ENCODE measurements at places on chromosomes 2 and 18.
A peak's percentile ranks its signal among the peaks of the same experiment; 100 is the strongest.

GRCh38 chr2:161486111-161486510, 70.0 kb downstream of the TBR1 start:
- H3K27ac ChIP-seq, result no peak overlapping the region
- H3K36me3 ChIP-seq, result no peaks in the 10 kb centered on the region
- no peak for DNase-seq
- H3K4me3 ChIP-seq, result no peak overlapping the region
- no peaks in the 10 kb centered on the region for H3K27me3 ChIP-seq
- no peaks in the 10 kb centered on the region for H3K4me1 ChIP-seq

GRCh38 chr2:204012072-204012653, 75.6 kb downstream of the ICOS start:
- no peak overlapping the region for H3K4me3 ChIP-seq
- H3K4me1 ChIP-seq, result peaks cover 48% of the 10 kb centered on the region
- no peak overlapping the region for H3K27ac ChIP-seq
- peaks cover 13% of the 10 kb centered on the region for H3K36me3 ChIP-seq

- no peak for DNase-seq
- no peak overlapping the region for H3K27ac ChIP-seq
- peaks cover 30% of the 10 kb centered on the region for H3K4me1 ChIP-seq
- peaks cover 21% of the 10 kb centered on the region for H3K36me3 ChIP-seq
Measured at GRCh38 chr2:195500879-195501278, 156.1 kb upstream of the SLC39A10 start.

DNA sequence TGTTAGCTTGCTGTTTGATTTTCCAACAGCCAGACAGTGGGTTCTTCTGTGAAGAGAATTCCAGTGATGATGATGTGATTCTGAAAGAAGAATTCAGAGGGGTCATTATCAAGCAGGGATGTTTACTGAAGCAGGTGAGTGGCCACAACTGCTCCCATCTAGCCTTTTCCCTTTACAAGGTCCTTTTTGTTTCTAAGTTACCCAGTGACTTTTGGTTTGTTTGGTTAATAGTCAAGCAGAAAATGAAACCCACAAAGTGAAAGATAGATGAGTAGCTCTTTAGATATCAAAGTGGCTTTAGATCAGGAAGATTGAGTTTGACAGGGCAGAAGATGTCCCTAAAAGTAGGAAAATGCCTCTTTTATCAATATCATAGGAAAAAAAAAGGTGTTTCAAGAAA, 23.3 kb downstream of the PLEK start:
- peaks cover 38% of the 10 kb centered on the region for H3K4me1 ChIP-seq
- DNase-seq, result no peak
- H3K4me3 ChIP-seq, result no peak overlapping the region
- H3K27ac ChIP-seq, result peak overlapping the region; percentile 79

- H3K4me3 ChIP-seq, result no peak overlapping the region
- H3K36me3 ChIP-seq, result peaks cover 37% of the 10 kb centered on the region
- H3K4me1 ChIP-seq, result peaks cover 11% of the 10 kb centered on the region
- H3K27ac ChIP-seq, result no peak overlapping the region
- no peak for DNase-seq
- no peaks in the 10 kb centered on the region for H3K27me3 ChIP-seq
Measured at GRCh38 chr2:218478544-218478943, 59.6 kb downstream of the VIL1 start.

- H3K27me3 ChIP-seq, result peaks cover 14% of the 10 kb centered on the region
- H3K36me3 ChIP-seq, result no peaks in the 10 kb centered on the region
- H3K4me3 ChIP-seq, result peak overlapping the region; percentile 61
- H3K4me1 ChIP-seq, result peaks cover 3% of the 10 kb centered on the region
- peak overlapping the region; percentile 50 for H3K27ac ChIP-seq
Measured at GRCh38 chr18:61554117-61554776, 221.0 kb downstream of the CDH20 start.

GRCh38 chr2:96532641-96533291, 3.8 kb upstream of the ARID5A start:
- H3K27me3 ChIP-seq, result peaks cover 37% of the 10 kb centered on the region
- no peak for DNase-seq
- H3K36me3 ChIP-seq, result peaks cover 4% of the 10 kb centered on the region
- peak overlapping the region; percentile 31 for H3K27ac ChIP-seq
- no peak overlapping the region for H3K4me3 ChIP-seq
- H3K4me1 ChIP-seq, result peaks cover 68% of the 10 kb centered on the region

DNA sequence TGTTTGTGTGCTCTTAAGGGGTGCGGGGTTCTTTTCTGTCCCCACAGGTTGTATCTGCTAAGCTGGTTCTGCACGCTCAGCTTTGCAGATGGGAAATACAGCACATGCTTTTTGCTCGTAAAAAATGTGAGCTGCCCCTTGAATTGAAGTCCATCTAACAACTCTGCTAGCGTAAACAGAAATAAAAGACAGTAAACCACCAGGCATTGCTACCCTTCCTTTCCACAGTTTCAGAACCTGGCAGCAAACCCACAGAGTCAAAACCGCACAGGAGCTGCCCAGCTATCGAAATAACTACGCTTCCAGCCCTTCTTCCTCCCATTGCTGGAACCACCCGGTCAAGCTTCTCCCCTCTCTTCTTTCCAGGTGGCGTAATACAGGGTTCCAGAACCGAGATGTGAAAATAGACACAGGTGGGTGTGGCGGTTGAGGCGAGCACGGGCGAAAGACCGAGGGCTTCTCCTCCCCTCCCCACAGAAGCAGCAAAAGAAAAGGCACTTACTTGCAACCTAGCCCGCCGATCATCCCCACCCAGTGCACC, 479 bp downstream of the SCN9A start:
- no peak overlapping the region for H3K27ac ChIP-seq
- H3K27me3 ChIP-seq, result peaks cover 21% of the 10 kb centered on the region
- no peaks in the 10 kb centered on the region for H3K36me3 ChIP-seq
- no peak for DNase-seq
- H3K4me3 ChIP-seq, result peak overlapping the region; percentile 72

DNA sequence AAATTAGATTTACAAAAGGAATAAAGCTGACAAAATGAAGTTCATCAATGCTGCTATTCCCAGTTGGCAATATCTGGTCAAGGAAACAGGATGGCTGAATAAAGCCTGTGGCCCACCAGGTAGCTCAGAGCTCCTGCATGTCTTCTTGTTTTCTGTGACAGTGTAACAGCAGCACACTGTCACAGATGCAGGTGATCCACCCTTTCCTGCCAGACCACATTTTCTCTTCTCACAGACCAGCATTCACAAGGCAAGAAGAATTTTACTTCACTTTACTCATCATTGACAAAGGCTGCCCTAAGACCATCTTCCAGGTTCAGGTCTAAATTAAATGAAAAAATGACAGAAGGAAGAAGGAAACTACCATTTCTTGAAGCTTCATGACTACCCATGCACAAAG, 166.2 kb upstream of the MEIS1 start:
- no peak overlapping the region for H3K27ac ChIP-seq
- no peaks in the 10 kb centered on the region for H3K4me1 ChIP-seq
- H3K4me3 ChIP-seq, result no peak overlapping the region
- no peaks in the 10 kb centered on the region for H3K27me3 ChIP-seq
- no peak for DNase-seq

- peak overlapping the region; percentile 8 for H3K27ac ChIP-seq
- H3K4me1 ChIP-seq, result peaks cover 12% of the 10 kb centered on the region
- peaks cover 1% of the 10 kb centered on the region for H3K36me3 ChIP-seq
Measured at GRCh38 chr18:77248873-77249568, 627 bp upstream of the GALR1 start.

DNA sequence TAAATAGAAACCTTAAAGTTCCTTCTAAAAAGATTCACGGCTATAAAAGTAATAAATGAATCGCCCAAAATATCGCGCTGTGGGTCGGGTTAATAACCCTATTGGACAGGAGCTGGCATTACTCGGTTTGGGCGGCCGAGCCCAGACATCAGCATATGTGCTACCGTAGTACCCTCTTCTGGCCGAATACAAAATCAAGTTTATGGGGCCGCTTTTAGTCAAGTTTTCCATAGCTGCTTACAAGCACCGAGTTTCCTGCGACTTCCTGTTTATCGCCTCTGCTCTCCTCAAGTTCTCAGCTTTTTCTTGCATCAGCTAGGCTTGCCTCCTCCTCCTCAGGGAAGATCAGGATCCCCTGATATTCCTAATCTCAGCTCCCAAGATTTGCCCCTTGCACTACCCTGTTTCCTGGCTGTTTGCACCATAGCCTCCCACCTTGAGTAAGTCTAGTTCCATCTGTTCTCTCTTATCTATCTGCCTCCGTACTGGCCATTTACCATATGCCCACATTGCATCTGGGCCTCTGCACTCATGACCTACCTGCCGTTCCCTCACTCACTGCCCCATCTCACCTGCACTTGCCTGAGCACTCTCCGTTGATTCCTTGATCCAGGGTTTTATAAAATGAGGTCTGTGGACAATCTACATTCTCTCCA, 56.1 kb downstream of the SLC35F5 start:
- no peak overlapping the region for H3K27ac ChIP-seq

GRCh38 chr2:121211251-121211650, 73.8 kb downstream of the TFCP2L1 start:
- no peaks in the 10 kb centered on the region for H3K4me1 ChIP-seq
- DNase-seq, result no peak
- H3K27me3 ChIP-seq, result no peaks in the 10 kb centered on the region
- no peak overlapping the region for H3K27ac ChIP-seq

DNA sequence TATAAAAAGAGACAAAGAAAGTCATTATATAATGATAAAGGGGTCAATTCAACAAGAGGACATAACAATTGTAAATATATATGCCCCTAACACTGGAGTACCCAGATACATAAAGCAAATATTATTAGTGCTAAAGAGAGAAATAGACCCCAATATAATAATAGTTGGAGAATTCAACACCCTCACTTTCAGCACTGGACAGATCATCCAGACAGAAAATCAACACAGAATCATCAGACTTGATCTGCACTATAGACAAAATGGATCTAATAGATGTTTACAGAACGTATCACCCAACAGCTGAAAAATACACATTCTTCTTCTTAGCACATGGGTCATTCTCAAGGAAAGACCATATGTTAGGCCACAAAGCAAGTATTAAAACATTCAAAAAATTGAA, 31.7 kb downstream of the CLHC1 start:
- H3K4me3 ChIP-seq, result no peak overlapping the region
- H3K27ac ChIP-seq, result no peak overlapping the region
- DNase-seq, result no peak
- H3K27me3 ChIP-seq, result no peaks in the 10 kb centered on the region
- no peaks in the 10 kb centered on the region for H3K4me1 ChIP-seq

DNA sequence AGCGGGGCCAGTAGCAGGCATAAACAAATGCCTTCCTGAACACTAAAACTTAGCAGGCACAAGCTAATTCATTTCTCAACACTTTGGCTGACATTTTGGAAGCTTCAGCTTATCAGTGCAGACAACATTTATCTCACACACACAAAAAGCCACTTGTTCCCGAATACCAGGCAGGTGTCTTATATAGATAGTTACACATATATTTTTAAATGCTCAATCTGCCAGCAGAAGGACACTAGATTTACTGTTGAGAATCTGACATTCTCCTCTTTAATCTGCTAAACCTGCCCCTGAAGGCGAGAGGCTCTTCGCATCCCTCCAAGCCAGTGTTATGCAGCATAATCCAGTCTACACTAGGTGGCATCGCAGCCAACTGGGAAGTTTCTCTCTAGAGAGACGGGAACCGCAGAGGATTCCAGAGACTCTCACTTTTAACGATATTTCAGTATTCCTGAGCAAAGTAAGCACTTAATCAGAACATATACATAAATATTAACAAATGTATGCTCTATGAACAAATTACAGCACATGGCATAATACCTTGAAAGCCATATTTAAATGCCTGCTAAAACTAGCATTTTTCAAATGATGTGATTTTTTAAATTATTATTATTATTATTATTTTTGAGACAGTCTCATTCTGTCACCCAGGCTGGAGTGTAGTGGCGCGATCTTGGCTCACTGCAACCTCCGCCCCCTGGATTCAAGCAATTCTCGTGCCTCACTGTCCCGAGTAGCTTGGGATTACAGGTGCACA, 90.2 kb upstream of the SCG2 start:
- H3K36me3 ChIP-seq, result no peaks in the 10 kb centered on the region
- H3K4me1 ChIP-seq, result no peaks in the 10 kb centered on the region
- H3K27ac ChIP-seq, result no peak overlapping the region

GRCh38 chr2:46171996-46172546, 125.1 kb upstream of the EPAS1 start:
- no peaks in the 10 kb centered on the region for H3K27me3 ChIP-seq
- peaks cover 2% of the 10 kb centered on the region for H3K4me1 ChIP-seq
- DNase-seq, result no peak

DNA sequence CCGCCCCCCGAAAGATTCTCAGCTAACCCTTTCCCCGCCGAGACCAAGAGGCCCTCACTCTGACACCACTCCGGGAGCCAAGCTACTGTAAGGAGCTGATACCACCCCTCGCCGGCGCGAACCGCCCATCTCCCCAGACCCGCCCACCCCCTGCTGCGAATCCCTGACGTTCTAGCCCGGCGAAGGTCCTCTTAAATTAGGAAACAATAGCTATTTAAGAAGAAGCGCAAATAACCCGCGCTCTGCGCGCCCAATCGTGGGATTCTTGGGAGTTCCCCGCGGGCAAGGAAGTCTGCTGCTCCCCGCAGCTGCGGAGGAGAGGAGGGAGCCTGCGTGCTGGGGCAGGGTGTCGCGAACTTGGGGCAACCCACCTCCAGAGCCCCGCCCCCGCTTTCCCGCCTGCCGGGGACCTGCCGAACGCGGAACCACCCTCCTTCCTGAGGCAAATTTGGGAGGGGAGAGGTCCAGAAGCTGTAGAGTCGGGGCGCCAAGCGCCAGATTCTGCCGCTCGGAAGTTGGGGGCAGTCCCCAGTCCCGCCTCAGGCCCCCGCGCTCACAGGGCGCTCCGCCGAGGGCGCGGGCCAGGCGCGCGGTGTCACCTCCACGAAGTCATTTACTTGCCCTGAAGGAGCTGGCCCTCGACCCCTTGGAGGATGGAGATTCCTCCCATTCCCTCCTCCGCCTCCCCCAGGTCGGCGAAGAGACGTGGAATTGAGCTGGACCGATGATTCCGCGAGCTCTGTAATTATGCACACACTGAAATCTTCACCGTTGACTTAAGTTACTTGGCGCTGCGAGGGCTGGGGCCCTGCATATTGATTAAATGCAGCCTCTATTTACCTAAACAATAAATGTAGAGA, 8.4 kb upstream of the SP9 start:
- peaks cover 100% of the 10 kb centered on the region for H3K27me3 ChIP-seq
- no peak for DNase-seq
- peak overlapping the region; percentile 63 for H3K4me3 ChIP-seq

GRCh38 chr2:216179015-216179414, 69.9 kb downstream of the XRCC5 start:
- H3K36me3 ChIP-seq, result peaks cover 64% of the 10 kb centered on the region
- DNase-seq, result no peak
- no peak overlapping the region for H3K4me3 ChIP-seq
- no peaks in the 10 kb centered on the region for H3K27me3 ChIP-seq
